Hepatic stellate cell (primary cell): ENCODE measurements at places on chromosomes 13 and 19.

DNA sequence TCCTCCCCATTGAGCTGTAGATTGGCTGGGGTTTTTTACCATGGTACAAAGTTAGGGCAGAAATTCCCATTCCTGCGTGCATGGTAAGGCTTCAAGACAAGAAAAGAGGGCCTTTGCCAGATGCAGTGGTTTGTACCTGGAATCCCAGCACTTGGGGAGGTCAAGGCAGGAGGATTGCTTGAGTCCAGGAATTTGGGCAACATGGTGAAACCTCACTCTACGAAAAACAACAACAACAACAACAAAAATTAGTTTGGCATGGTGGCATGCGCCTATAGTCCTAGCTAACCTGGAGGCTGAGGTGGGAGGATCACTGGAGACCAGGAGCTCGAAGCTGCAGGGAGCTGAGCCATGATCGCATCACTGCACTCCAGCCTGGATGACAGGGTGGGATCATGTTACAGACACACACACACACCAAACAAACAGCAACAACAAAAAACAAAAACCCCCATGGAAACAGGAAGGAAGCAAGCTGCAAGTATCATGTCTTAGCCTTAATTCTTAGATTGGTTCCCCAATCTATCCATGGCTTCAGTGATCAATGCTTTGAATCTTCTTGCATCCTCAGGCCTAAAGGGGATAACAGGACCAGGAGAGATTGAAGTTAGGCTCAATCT lies 5.5 kb upstream of the WTIP start:
- DNase-seq, result no peak

DNA sequence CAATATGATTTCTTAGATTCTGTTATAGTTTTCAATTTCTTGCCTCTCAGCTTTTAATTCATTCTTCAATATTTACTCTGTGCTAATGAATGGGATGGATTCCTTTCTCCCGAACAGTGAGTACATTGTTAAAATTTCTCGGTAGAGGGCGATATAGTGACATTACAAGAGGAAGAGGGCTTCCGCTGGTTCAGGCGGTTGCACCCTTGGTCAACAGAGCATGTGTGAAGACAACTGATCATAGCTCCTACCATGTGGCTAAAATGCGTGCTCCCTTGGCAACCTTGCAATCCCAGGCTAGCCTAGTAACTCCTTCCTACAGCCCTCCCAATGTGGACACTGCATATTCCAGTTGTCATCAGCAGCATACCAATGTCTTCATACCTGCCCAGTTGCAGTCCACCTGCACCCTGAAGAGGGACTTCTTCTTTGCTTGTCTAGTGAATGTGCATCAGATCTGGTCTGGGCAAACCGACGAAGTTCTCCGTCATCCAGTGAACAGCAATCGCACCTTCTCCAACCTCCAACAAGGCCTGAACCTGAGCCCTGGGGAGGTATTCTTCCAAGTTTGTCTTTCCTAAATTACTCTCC lies 653.0 kb upstream of the GPC6 start:
- DNase-seq, result no peak

GRCh38 chr13:67147342-67148133 lies 82.6 kb downstream of the PCDH9 start:
- peak; percentile 28 for DNase-seq

- DNase-seq, result no peak
Measured at GRCh38 chr19:53332484-53332883, 1.1 kb upstream of the ZNF845 start.

DNA sequence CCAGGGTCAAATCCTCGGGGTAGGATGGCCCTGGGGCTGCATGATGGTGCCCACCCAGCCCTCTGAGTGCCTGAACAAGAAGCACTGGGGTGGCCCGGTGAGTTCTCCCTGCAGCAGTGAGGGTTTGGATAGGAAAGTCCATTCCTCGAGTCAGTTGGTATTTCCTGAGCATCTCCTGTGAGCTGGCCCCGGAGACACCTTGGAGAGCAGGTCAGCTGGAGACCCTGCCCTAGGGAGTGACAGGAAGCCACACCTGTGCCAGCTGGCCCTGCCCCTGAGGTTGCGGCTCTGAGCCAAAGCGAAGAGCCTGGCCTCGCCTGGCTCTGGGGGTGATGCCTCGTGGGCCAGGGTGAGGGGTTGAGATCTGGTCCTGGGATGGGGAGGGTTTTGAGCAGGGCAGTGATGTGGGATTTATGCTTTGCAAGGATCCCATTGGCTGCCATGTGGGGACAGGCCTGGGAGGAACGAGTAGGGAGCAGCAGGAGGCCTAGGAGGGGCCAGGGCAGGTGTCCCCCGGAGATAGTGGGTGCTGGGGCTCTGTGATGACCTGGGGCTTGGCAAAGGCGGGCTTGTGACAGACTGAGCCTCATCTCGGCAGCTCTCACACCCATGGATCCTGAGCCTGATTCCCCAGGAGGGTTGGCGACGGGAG lies 16.0 kb downstream of the CRTC1 start:
- DNase-seq, result no peak

GRCh38 chr19:2275588-2276428 lies 6.2 kb downstream of the PEAK3 start:
- DNase-seq, result no peak

GRCh38 chr13:65292488-65292901 lies 1937.6 kb downstream of the PCDH9 start:
- DNase-seq, result peak; percentile 15

- DNase-seq, result no peak
Measured at GRCh38 chr13:112709825-112710783, 20.3 kb downstream of the ATP11A start.

GRCh38 chr13:63299866-63300394 lies 1884.3 kb upstream of the PCDH20 start:
- no peak for DNase-seq

DNA sequence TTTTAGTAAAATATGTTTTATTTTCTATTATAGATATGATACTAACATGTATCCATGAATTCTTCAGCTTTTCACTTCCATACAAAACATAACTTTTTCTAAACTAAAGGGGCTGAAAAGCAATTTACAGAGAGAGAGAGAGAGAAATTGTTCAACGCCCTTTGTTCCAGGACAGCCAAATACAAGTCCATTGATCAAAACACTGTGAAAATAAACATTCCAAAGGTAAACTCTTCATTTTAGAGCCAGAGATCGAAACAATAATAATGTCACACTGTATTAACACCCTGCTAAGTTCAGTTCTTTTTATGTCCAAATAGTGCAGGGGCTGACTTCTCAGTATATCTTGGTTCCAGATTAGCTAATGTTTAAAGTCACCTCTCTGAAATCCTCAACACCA lies 516.2 kb upstream of the ATXN8OS start:
- DNase-seq, result no peak

DNA sequence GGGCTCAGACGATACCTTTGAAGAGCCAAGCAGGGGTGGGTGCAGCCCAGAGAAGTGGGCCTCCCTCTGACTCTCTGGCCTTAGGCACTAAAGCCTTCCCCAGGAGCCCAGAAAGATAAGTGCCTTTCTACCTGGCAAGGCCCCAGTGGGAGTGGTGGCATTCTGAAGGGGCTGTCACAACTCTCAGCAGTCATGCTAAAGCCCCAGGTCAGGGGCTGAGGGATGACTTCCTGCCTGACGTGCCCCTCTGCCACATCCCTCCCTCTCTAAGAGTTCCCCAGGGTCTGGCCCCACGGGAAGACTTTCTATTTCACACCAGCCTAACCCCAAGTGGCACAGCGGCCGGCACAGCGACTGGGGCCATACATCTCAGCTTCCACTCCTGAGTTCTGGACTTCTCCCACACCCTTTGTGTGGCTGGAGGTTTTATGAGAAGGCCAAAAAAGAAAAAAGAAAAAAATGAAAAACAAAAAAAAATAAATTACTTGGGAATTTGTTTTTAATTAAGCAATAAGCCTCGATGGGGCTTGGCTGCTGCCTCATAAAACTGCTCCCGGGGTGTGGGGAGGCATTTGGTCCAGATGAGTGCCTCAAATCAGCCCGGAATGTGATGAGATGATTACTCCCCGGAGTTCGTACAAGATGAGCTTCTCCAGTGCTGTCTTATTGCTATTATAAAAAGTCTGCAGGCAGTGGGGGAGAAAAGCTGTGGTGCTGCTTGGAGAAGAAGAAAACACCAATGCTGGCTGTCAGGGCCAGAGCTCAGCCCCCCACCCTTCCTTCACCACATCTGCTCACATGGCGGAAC lies 28.5 kb upstream of the PLEKHF1 start:
- DNase-seq, result no peak

GRCh38 chr19:48480558-48481500 lies 11.7 kb downstream of the CYTH2 start:
- DNase-seq, result peak; percentile 56

GRCh38 chr13:114001331-114002008 lies 27.6 kb upstream of the C13orf46 start:
- DNase-seq, result no peak

GRCh38 chr13:43036351-43037250 lies 13.2 kb downstream of the DNAJC15 start:
- DNase-seq, result no peak

DNA sequence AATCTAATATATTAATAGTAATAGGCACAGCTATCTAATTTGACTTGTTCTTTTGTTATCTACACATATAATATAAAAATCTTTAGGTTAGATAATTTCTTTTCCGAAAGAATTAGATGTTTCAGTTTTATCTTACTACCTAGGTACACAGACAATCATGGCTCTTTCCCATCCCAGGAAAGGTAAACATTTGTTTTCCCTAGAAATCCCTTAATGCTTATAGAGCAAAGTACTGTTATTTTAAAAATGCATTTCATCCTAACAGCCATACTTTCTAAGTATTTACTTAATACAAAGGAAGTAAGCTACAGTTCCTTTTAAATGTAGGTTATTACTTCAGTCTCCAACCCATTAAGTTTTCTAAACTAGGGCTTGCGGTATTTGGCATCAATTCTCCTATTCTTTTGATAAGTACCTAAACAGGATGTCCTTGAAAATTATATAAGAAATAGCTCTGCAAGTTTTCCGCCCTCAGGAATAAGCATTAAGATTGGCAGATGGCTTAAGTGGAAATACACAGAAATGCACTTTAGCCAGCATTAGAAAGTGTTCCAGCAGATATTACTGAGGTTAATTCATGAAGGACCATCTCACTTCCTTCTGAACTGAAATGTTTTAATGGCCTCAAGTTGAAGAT lies 616.2 kb upstream of the SPRY2 start:
- DNase-seq, result no peak

GRCh38 chr19:6866741-6867151 lies 20.6 kb upstream of the ADGRE1 start:
- no peak for DNase-seq

DNA sequence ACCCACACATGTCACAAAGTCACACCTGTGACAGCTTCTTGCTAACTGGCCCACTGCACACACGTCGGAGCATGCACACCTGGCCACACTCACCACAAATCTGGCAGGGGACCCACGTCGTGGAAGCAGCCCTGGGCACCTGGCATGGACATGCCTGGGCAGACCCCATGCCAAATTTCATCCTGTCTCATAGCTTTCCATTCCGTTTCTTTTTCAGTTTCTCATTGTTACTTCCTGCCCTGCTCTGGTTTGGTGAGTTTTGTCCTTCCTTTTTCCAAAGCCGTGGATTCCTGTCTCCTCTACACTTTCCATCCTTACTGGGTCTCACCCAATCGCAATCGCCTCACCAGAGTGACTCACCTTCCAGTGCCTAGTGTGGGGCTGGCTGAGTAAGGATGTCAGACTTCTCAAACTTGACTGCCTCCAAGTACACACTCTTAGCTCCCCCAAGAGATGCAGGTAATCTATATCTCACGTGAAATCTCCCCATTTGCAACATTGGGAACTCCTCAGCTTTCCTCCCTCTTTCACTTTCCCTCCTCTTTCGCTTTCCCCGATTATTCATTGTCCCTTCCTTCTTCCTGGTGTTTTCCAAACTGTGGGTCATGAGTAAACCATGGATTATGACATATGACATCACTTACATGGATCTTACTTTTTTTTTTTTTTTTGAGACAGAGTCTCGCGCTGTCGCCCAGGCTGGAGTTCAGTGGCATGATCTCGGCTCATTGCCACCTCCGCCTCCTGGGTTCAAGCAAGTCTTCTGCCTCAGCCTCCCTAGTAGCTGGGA lies 1.6 kb upstream of the BBC3 start:
- peak; percentile 82 for DNase-seq

DNA sequence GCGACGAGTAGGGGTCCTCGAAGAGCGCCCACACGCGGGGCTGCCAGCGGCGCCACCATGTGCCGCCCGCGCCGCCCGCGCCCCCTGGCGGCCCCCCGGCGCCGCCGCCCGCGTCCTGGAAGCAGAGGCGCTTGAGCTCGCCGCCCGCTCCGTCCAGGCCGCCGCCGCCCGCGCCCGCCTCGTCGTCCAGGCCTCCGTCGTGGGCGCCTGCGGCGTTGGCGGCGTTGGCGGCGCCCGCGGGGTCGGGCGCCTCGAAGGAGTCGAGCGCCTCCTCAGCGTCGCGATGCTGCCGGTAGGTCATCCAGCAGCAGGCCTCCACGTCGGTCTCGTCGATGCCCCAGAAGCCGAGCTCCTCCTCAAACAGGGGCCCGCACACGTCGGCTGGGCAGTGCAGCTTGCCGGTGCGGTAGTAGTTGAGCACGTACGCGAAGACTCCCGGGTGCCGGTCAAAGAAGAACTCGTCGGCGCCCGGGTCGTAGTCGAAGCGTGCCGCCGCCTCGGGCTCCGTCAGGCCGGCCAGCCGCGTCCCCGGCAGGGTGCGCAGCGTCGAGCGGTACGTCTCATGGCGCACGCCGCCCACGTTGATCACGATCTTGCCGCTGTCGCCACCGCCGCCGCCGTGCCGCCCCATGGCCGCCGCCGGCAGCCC lies 829 bp downstream of the KCNC3 start:
- no peak for DNase-seq

- DNase-seq, result no peak
Measured at GRCh38 chr13:111999352-111999751, 67.6 kb upstream of the SOX1 start.

DNA sequence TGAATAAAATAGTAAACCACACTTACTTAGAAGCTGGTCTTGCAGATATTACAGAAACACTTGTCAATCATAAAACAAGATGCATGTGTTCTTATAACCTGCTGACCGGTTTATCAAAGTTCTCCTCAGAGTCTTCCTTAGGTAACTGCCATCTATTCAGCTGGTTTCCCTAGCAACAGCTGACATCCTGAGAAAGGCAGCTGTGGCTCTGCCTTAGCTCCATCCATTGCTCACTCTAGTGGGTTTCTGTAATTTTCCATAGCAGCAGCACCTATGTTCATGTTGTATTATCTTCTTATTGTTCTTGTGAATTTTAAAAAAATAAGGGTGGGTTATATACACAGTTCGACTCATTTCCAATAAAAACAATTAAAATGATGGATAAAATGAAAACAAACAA lies 87.8 kb downstream of the RAP2A start:
- no peak for DNase-seq
